ENCODE measurements at places on chromosomes 5 and 9. TPM values are rescaled to one million over a fixed set of nuclear protein-coding genes. Genes with fewer than 3 reads are reported as not detected.

IFNA2 gene
- total RNA-seq: not detected

RABL6 gene
- total RNA-seq: 47.5 TPM

DNA sequence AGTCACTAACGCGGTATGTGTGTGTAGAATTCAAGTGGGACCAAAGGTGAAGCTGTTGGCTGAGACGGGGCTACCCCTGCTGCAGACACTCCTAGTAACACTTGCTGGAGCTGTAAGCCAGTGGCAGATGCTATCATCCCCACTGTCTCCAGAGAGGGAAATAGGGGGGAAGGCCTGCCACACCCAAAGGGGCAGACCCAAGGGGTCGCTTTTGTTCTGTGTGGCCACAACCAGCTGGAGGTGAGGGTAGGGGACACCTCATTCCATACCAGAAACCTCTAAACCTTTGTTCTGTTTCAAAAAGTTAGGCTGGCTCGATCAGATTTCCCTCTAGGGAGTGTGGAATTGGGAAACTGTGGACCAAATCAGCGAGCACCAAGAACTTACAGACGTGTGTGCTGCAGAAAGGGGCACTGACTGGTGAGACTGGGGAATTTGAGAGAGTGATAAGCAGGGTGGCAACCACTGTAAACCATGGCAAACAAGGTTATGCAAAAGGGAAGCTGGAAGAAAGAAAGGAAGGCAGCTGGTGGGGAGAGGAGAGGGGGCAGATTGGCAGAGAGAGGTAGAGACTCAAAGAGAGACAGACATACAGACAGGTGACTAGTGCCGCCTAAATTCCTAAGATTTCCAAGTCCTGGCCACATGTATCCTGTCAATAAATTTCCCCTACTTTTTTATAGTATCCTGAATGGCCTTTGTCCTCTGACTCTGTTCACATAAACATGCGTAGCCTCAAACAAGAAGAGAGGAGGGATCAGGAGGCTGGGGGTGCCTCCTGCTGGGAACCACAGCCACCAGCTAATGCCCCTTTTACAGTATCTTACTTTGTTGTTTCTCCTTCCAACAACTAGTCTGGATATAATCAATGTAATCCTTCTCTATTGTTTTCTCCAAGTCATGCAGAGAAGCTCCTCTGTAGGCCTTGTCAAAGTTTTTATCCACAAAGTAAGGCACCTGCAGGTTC is 15.6 kb upstream of the SPATA24 start:
- H3K27ac ChIP-seq: no peak overlapping the region
- H3K36me3 ChIP-seq: peaks cover 23% of the 10 kb centered on the region
- peaks cover 7% of the 10 kb centered on the region for H3K4me1 ChIP-seq
- DNase-seq: no peak
- no peak overlapping the region for H3K4me3 ChIP-seq
- no peaks in the 10 kb centered on the region for H3K27me3 ChIP-seq

DNA sequence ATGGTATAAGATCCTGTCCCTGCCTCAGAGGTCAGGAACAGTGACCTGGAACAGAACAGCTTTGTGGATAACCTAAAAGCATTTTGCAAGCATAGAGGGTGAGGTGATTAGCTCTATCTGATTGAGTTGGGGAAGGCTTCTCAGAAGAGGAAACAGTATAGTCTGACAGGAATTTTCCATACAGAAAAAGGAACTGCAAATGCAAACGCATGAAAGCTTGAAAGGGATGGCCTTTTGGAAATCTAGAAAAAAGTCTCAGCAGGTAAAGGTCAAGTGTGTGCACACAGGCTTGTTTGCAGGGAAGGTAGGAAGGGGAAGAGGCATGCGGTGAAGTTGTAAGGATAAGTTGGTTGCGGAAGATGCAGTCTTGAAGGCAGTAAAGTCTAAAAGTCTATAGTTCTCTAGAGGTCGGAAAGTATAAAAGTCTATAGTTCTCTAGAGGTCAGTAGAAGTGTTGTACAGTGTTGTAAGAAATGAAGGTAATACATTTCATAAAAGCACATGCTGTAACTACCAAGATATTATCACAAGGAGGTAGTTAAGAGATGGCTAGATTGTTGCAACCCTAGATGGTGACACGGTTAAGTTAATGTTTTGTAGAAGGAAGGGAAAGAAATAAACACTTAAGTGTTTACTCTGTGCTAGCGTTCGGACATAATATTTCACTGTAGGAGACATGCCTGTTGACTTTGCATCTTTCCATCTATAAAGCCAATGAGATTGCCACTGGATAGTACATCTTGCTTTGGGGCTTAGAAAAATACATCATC is 16.7 kb upstream of the HSPB3 start:
- no peaks in the 10 kb centered on the region for H3K36me3 ChIP-seq
- DNase-seq: no peak
- H3K4me1 ChIP-seq: no peaks in the 10 kb centered on the region
- H3K4me3 ChIP-seq: no peak overlapping the region
- H3K27ac ChIP-seq: no peak overlapping the region

GRCh38 chr5:122341087-122341486 is 29.1 kb downstream of the SNCAIP start:
- no peaks in the 10 kb centered on the region for H3K36me3 ChIP-seq
- H3K27me3 ChIP-seq: no peaks in the 10 kb centered on the region
- H3K27ac ChIP-seq: no peak overlapping the region
- DNase-seq: peak; percentile 45
- no peak overlapping the region for H3K4me3 ChIP-seq

Data from IMR-90 (cell line).